Stimulated activated CD8-positive, alpha-beta memory T cell treated with anti-CD3 and anti-CD28 coated beads, Interleukin-4, amount 100 ng/mL, for 48 hours (primary cell): ENCODE measurements at places on chromosomes 5 and 9.

- no peak for DNase-seq
These were observed 223.1 kb upstream of the ITGA1 start for GRCh38 chr5:52564587-52564986.

GRCh38 chr5:93583768-93584595 lies 960 bp downstream of the NR2F1 start:
- DNase-seq: no peak

- DNase-seq: no peak
These were observed 376.3 kb upstream of the ACTBL2 start for GRCh38 chr5:57858905-57859304.

GRCh38 chr9:16329671-16330113 lies 540.8 kb downstream of the BNC2 start:
- DNase-seq: no peak

DNA sequence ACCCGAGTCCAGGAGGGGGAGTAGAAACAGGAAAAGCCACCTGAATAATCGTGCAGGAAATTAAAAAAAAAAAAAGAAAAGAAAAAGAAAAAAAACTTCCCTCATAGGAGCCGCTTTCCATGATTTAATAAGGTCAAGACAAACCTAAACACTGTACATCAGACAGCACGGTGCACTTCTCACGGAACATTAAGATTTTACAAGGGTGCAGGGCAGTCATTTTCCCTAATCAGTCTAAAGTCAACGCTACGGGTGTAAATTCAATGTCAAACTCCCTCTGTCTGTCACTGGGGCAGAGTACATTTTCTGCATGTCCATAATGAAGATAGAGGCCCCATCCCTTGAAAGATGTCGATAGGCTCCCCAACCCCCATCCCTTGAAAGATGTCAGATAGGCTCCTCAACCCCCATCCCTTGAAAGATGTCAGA lies 139.7 kb downstream of the TSSK1B start:
- DNase-seq: no peak

- DNase-seq: no peak
These were observed 200.0 kb downstream of the MELK start for GRCh38 chr9:36772449-36773403.

GRCh38 chr5:34791761-34792244 lies 47.2 kb upstream of the TTC23L start:
- no peak for DNase-seq

- no peak for DNase-seq
These were observed 31.0 kb upstream of the FSD1L start for GRCh38 chr9:105416840-105417239.

GRCh38 chr5:53936481-53937352 lies 373.7 kb downstream of the ARL15 start:
- DNase-seq: no peak

- no peak for DNase-seq
These were observed 6.0 kb upstream of the HTR4 start for GRCh38 chr5:148660346-148660660.

GRCh38 chr5:110590187-110590586 lies 136.3 kb downstream of the TMEM232 start:
- no peak for DNase-seq

DNA sequence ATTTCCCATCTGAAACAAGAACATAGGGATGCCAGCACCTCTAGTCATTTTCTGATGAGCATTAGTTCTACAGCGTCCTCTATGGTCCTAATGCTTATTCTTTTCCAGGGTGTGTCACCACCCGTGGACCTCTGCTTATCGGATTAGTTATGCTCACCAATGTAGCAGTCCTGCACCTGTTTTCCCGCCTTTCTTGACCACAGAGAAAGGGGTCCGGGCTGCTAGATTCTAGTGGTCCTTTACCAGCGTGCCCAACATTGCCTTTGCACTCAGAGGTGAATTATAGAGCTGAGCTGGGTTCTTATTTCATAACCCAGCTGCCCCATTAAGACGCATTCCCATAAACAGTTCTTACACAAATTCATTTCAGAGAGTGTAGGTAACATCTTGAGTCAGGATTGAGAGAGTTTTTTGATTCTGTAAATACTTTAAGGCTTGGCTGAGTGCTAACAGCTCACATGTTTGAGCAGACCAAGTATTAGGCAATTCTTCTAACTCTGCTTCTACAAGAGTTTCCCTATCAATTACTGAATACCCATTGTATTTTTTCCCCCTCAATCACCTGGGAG lies 2205.1 kb upstream of the C9orf72 start:
- no peak for DNase-seq

DNA sequence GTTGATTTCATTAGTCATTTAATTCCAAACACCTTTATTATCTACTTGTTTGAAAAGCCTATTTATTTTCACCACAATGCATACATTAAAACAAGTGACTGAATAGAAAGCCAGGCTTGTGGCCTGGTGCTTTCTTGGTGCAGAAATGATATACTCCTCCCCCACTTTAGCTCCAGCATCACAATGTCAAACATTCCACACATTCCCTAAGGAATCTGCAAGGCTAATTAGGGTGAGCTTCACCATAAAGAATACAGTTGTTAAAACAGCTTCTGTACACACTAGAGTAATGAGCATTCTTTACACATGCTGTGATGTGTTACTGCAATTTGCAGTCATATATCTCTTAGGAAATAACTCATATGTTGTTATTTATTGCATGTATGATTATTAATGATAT lies 705.7 kb downstream of the CETN3 start:
- no peak for DNase-seq

- no peak for DNase-seq
These were observed 80.0 kb upstream of the TUT7 start for GRCh38 chr9:86434039-86434726.

- DNase-seq: no peak
These were observed 8.8 kb upstream of the ADGRV1 start for GRCh38 chr5:90549729-90550275.

DNA sequence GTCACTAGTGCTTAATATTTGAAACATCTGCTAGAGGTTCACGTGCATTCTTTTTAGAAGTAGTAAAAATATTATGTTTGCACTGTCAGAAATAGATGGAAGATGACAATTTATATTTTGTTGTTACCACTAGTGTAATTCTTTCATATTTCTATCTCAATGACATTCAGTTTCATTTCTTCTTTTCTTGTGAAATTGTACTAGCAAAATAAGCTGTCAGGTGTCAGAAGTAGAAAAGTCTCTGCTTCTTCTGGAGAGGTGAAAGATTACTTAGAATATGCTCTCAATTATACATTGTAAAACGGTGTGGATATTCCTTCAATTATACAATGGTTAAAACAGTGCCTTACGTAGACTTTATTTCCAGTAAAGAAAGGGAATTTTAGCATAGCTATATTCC lies 395.4 kb downstream of the CSNK1G3 start:
- no peak for DNase-seq

- no peak for DNase-seq
These were observed 4.8 kb upstream of the ALDH1B1 start for GRCh38 chr9:38387751-38388150.

DNA sequence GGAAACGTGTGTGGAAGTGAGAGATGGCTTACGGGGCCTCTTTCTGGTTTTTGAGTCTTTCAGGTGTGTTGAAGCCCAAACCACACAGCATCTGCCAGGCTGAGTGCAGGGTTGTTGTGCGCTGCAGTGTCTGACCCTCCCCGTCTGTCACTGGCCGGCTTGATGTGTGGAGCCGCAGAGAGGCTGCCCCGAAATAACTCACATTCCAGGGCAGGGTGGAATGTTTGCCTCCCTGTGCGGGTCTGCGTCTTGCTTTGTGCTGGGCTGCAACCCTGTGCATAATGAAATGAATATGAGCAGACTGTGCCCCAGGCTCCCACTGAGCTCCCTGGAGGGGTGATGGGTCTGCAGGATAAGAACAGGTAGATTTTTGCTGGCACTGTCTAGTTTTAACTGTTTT lies 9.9 kb upstream of the PLEKHG4B start:
- DNase-seq: no peak

DNA sequence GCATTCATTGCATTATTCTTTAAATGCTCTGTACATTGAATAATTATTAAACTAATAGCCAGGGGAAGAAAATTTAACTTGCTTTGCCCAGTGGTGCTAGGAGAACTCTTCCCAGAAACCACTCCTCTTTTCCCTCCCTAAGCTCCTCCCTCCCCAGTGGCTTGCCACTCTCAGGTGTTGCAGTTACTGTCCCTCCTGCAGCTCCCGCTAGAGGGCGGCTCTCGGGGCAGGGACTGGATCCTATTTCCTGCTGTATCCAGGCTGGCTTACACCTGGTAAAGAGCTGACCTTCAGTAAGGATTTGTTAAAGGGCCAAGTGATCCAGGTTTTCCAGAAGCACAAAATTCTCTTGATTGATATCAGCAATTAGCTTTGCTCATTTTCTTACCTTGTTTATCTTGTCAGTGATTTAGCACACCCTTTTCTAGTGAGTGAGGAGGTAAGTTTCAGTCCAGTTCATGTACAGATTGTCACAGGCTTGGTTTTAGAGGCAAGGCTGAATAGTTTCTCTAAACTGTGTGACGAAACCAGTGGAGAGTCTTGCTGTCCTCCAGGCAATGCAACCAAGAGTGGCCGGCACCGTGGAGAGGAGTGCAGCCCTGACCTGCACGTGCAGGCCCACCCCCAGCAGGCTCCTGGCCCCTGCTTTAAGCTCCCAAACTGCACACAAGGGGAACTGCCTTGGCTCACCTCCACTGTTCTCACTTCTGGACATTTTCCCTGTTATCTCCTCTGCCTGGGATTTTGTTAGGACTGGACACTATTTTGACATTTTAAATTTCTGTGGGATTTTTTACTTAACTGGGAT lies 423.8 kb downstream of the SPOCK1 start:
- peak; percentile 53 for DNase-seq

- peak; percentile 38 for DNase-seq
These were observed 732 bp downstream of the PBX3 start for GRCh38 chr9:125747765-125748445.
